ENCODE measurements at places on chromosomes 2 and 18. TPM values are rescaled to one million over a fixed set of nuclear protein-coding genes. Genes with fewer than 3 reads are reported as not detected.

The ZNF804A gene
- 0.05 TPM for total RNA-seq

The TUBB8B gene
- total RNA-seq: not detected

The REG3G gene
- total RNA-seq: not detected

The B4GALT6 gene
- 3.0 TPM for total RNA-seq

The PRKRA gene
- total RNA-seq: 45.1 TPM
